ENCODE measurements at places on chromosomes 16 and 17.

GRCh38 chr16:14284371-14284770 lies 213.3 kb downstream of the MRTFB start:
- no peak for DNase-seq

- no peak for DNase-seq
Measured at GRCh38 chr17:28741358-28742349, 2.2 kb upstream of the TRAF4 start.

DNA sequence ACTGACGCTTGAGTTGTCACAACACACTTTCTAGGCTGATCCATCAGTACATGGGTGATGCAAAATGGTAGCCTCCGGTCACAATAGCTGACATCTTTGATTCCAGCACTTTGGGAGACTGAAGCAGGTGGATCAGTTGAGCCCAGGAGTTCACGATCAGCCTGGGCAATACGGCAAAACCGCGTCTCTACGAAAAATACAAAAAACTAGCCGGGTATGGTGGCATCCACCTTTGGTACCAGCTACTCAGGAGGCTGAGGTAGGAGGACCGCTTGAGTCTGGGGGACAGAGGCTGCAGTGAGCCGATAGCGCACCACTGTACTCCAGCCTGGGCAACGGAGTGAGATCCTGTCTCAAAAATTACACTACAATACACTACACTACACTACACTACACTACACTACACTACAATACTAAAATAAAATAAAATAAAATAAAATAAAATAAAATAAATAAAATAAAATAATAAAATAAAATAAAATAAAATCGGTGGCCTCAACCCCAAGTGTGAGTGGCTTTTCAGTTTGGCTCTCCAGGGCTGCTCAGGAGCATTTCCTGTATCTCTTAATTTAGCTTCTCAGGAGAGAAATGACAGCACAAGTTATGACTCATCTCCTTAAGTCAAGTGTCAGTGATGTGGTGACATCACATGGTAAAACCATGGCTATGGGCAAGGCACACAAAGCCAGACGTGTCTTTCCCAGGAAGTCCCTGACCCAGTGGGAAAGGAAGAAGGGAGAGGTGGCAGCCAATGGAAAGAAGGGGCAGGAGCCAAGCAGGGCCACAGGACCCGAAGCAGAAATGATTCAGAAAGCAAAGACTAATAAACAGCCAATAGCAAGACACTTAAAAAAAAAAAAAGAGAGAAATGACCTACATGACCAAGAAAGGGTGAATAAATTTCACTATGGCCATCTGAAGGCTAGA lies 75.3 kb upstream of the TBC1D3K start:
- no peak for DNase-seq

DNA sequence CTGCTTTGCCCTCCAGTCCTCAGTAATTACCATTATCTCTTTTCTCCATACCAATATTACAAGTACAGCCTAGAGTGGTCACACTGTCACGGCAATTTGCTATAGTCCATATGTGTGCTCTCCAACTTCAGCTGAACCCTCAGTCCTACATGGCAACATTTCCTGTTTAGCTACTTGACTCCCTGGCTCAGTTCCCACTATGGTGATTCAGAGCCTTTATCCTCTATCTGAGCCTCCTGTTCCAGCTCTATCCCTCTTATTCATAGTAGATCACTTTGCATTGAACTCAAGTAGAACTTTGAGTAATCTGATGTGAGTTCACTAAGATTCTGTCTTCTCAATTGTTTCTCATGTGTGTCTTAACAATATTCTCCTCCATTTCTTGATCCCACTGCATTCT lies 43.7 kb upstream of the GOSR1 start:
- peak; percentile 29 for DNase-seq

DNA sequence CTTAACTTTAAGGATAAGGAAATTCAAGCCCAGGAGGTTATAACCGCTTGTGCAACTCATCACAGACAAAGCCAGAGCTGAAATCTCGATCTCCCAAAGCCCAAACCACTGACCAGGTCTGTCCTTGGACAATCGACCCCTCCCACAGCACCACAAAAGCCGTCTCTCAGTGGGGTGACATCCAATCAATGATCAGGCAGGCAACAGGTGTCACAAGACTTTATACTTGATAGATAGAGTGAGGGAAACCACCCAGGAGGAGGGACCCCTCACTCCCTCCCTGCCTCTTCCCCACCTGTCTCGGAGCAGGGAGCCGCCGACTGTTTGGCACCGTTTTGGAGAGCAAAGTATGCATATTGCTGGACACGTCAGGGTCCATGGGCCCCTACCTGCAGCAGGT lies 14.5 kb upstream of the SDR42E2 start:
- no peak for DNase-seq

Data from stomach (tissue), 19 donors.